Dermis blood vessel endothelial cell (primary cell): ENCODE measurements at places on chromosomes 7 and 10.

DNA sequence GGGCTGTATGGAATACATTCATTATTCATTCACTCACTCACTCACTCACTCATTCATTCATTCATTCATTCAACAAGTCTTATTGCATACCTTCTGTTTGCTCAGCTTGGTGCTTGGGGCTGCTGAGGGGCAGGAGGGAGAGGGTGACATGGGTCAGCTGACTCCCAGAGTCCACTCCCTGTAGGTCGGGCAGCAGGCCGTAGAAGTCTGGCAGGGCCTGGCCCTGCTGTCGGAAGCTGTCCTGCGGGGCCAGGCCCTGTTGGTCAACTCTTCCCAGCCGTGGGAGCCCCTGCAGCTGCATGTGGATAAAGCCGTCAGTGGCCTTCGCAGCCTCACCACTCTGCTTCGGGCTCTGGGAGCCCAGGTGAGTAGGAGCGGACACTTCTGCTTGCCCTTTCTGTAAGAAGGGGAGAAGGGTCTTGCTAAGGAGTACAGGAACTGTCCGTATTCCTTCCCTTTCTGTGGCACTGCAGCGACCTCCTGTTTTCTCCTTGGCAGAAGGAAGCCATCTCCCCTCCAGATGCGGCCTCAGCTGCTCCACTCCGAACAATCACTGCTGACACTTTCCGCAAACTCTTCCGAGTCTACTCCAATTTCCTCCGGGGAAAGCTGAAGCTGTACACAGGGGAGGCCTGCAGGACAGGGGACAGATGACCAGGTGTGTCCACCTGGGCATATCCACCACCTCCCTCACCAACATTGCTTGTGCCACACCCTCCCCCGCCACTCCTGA lies 2.4 kb downstream of the EPO start:
- no peak for DNase-seq

GRCh38 chr10:112526139-112526538 lies 79.1 kb downstream of the VTI1A start:
- DNase-seq, result no peak

DNA sequence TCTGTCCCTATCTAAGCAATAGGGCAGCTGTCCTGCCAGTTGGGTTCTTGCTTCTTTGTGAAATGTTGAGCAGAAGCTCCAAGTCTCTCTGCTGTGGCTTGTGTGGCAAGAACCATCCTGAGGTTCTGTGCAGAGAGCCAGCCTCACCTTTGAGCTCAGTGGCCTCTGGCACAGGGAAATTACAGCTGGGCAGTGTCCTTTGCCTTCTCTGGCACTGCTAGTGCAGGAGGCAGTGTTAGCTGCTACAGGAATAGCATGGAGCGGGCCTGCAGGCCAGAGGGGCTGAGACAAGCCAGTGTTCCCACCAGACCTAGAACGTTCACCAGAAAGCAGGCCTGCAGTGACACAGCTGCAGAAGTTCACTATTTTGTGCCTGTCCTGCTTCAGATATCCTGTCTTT lies 1.8 kb downstream of the PRXL2A start:
- DNase-seq, result peak; percentile 30

GRCh38 chr7:121186746-121187145 lies 142.1 kb upstream of the WNT16 start:
- DNase-seq, result no peak

GRCh38 chr7:128108641-128109423 lies 77.6 kb upstream of the LRRC4 start:
- DNase-seq, result no peak

DNA sequence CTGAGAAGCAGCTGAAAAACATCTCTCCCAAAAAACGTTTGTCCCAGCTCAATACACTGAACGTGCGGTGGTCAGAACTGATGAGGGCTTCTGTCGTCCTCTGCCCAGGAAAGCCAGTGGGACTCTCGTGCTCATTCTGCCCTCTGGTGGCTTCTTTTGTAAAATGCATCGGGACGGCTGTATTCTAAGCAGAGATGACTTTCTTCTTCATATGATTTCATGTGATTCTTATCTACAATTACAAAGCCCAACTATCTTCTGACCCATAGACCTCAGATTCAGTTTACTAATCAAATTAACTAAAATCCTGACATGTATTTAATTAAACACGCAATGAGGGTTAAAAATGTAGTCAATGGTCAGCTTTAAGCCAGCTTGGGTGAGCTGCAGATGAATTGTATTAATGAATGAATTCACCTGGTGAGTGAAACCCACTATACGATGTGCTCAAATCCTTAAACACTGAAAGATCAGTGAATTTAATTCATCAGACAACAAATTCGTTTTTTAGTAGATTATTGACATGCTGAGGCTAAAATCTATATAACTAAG lies 117.6 kb upstream of the FAM204A start:
- DNase-seq, result peak; percentile 76

DNA sequence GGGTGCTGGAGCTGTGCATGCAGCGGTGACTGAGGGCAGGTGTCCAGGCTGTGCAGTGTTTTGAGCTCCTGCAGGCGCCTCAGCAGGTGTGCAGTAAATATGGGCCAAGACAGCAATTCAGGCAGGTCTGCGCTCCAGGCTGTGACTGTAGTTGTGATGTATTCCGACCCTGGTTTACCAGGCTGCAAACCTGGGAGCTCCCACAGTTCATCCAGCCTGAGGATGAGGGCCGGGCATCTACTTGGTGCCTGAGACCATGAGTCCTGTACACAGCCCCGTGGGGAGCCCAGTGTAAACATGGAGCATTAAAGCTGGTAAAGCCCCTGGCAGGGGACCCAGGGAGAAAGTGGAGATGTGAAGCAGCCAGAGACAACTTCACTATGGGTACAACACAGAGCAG lies 82.8 kb downstream of the VOPP1 start:
- DNase-seq, result no peak

DNA sequence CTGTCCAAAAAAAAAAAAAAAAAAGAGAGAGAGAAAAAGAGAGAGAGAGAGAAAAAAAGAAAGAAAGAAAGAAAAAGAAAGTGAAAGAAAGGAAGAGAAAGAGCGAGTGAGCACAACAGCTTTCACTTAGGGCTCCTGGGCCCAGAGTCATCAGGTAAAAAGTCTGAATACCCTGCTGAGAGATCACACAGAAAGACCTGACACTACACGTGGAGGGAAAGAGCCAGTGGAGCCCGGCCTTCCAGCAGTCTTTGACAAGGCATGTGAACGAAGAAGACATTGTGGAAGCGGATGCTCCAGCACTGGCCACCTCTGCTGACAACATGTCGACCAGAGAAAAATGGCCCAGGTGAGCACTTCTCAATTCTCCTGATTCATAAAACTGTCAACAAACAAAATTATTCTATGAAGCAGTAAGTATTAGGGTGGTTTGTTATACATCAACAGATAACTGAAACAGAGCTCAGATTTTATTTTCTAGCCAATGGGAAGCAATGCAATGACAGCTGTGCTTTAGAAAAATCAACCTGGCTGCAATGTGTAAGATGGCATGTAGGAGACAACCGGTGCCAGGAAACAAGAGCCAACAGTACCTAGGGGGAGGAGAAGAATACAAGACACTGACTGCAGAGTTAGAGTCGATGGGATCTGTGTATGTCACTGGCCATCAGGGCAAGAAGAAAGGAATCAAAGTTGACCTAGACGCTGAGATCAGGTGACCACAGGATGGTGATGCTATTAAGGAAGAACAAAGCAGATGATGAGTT lies 4.4 kb downstream of the RNF216 start:
- no peak for DNase-seq

DNA sequence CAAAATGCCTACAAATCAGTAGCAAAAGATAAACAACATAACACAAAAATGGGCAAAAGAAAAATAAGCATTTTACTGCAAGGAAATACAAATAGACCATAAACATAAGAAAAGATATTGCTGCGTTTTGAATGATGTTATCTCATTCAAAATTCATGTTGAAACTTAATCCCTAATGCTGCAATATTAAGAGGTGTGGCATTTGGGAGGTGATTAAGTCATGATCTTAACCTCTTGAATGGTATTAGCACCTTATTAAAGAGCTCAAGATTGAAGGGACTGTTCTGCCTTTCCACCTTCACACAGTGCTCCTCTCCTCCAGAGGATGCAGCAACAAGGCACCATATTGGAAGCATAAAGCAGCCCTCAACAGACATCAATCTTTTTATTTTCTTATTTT lies 12.4 kb upstream of the TNKS2 start:
- no peak for DNase-seq

DNA sequence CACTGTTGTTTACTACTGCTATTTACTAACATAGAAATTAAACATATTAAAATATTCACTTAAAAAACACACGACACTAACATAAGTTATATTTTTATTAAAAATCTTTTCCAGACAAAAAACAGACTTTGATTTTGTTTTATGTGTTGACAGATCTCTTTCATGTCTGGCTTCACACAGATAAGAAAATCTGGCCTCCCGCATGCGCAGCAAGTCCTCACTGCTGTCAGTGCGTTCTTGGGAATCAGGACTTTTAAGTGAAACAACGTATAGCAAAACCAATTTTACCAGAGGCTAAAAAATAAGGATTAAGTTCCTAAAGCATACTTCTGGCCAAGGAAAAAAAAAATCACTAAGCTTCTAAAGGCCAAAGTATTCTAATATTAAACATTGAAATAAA lies 1.2 kb upstream of the IDI1 start:
- peak; percentile 45 for DNase-seq

- DNase-seq, result no peak
These were observed 338.1 kb downstream of the DNAJB6 start for GRCh38 chr7:157674715-157675426.

DNA sequence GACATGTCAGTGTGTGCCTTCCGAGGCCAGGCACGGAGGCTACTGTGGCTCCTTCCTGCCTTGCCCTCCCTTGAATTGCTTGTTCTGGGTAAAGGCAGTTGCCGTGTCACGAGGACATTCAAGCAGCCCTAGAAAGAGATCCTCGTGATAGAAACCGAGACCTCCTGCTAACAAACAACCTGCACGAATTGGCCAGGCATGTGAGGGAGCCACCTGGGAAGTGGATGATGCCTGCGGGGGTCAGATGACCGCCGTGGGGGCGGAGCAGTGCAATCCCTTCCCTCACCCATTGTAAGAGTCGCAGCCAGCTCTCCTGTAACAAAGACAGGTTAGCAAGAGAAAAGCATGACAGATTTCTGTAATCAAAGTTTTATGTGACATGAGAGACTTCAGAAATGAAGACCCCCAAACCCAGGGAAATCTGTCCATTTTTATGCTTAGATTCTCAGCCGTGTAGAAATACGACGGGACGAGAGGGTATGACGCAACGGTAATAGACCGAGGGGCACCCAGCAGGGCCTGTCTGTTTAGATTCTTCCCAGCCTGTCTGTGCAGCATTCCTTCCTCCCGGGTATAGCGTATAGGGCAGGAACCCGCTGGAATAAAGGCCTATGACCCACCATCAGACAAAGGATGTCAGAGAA lies 241.7 kb downstream of the GATA3 start:
- no peak for DNase-seq
